CD4-positive, CD25-positive, alpha-beta regulatory T cell (primary cell): ENCODE measurements at places on chromosomes 11 and 22.

DNA sequence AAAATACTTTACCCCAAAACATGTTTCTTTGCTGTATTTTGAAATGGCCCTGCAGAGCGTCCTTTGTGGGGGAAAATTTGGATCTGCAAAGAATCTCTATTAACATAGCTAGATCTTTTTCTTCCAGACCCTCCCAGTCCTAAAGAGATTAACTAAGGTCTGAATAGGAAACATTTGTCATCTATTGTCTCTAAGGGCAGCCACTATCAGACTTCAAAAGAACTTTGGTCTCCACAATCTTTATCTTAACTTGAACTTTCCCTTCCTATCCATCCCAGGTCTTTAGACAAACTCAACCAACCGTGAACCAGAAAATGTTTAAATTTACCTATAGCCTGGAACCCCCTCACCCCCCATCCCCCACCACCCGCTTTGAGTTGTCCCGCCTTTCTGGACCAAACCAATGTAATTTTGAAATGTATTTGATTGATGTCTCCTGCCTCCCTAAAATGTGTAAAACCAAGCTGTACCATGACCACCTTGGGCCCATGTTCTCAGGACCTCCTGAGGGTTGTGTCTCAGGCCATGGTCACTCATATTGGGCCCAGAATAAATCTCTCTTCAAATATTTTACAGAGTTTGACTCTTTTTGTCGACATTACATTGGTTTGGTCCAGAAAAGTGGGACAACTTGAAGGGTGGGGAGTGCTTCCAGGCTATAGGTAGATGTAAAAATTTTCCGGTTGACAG, 3.5 kb upstream of the KRTAP5-9 start:
- no peak for DNase-seq

DNA sequence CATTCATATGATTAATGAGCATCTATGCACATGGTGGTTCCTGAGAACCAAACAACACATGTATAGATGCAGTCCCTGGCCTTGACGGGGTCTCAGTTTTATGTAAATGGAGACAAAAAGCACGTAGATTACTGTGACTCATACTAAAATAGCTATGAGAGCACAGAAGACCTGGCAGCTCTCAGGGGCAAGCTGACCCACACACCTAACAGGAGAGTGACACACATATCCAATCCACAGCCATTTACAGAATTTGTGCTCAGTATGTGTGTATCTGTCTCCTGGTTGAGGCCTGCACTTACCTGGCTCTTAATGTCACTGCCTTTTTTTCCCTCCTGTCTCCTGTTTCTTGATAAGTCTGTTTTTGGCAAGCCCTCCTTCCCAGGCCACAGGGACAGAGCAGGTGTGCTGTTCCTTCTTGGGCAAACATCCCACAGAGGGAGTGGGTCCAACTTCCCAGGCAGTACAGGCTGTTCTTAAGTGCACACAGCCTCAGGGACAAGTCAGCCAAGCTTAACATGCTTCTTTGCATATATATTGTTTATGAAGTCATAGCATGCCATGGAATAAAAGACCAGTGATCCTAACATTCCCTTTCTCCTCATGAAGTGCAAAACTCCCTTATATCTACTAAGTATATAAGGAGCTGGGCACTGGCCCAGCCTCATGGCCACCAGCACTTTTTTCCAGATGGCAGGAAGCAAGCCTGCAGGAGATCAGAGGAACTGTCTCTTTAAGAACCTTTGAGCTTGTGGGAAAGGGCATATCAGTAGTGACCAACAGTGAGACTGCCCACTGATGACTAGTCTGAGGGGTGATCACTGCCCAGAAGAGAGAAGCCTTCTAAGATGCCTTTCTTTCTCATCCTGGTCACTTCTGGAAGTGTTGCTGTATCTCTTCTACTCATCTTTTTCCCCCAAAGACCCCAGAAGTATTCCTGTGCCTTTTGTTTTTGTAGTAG, 124.7 kb upstream of the CCDC90B start:
- DNase-seq: no peak

DNA sequence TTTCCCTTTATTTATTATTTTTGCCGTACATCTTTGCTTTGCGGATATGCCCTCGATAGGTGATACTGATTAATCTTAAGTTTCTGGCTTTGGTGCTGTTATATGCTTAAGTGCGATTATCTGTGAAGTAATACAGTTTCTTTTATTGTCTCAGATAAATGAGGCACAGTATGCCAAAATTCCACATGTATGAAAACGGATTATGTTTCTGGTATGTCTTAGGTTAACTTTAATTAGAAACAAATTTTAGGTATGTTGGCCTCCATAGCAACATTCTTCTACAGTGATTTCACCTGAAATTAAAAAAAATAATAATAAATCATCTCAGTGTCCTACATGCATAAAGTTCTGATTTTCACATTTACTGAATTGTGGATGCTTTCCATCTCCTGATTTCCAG, 119.2 kb downstream of the ARHGAP42 start:
- DNase-seq: no peak

DNA sequence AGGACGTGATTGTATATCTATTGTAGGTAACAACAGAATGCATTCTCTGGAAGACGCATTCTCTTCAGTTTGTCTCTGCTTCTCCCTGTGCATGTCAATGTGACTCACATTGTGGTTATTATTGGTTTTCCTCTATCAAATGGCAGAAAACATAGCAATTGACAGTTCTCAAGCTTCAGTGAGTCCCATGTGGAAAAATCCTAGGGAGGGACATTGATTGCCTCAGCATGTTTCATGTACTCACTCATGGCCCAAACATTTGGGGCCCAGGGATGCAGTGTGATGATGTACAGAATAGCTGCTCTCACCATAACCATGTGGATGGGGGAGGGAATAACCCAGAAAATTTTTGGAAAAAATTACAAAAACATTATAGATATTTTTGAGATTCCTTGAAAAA, 9.3 kb upstream of the ARL14EP start:
- no peak for DNase-seq

GRCh38 chr22:30989474-30989873, 20.4 kb downstream of the TUG1 start:
- DNase-seq: no peak

GRCh38 chr11:47109727-47110246, 66.9 kb downstream of the ARFGAP2 start:
- DNase-seq: no peak

DNA sequence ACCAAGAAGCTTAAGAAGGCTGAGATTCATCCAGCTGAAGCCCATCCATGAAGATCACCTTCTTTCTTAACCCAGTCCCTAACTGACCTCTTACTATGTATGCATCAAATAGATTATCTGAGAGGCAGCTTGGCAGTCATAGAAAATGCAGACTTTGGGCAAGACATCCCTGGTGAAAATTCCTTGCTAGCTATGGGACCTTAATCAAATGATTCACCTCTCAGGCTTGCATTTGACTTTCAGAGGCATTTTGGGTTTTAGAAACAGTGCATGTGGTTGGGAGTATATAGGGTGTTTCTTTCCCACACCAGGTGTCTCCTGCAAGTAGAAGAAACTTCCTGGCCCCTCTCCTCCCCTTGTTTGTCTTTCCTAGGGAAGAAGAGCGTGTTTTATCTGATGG, 188.5 kb upstream of the ISX start:
- DNase-seq: no peak

GRCh38 chr11:71179877-71180605, 72.3 kb downstream of the SHANK2 start:
- DNase-seq: no peak
